ENCODE measurements at places on chromosomes 1 and 21.
A peak's percentile ranks its signal among the peaks of the same experiment; 100 is the strongest.

DNA sequence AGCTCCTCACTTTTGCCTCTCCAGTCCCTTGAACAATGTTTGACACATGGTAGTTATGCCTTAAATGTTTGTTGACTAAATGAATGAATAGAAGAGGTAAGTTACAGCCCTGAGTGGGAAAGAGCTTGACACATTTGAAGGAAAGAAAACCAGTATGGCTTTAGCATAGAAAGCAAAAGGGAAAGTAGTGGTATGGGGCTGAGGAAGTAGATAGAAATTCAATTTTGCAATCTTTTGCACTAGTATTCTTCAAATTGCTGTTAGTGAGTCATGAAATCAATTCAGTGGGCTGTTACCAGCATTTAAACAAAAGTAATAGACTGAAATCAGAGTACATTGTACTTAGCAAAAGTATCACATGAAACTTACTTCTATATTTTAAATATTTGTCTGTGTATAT lies 21.1 kb downstream of the PLA2G4A start:
- DNase-seq: no peak

DNA sequence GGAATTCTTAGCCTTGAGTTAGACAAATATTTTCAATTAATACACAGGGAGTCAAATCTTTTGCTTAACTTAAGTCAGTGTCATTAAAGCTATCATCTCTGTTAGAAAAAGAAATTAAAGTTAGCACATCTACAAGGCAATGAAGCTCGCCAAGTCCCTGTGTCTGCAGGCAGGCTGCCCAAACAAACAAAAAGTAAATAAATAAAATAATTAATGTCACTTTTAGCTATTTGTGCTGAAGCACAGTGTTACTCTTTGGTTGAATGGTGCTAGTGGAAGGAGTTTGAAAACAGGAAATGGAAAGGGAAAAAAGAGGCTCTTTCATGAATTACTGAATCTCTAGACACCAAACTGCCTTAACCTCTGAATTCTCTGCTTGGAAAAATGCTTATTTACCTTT lies 37.1 kb upstream of the COL11A1 start:
- DNase-seq: no peak

DNA sequence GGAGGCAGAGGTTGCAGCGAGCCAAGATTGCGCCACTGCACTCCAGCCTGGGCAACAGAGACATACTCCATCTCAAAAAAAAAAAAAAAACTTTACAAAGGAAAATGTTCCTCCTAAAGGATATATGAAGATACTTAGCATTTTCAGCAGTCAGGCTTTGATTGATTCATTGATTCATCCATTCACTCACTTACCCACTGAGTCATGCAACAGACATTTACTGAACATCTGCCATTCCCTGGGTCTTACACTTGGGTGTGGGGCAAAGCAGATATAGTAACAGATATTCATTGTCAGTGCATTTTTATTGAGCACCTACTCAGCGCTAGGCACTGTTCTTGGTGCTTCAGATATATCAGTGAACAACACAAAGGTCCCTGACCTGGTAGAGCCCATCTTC lies 5.6 kb upstream of the LACTBL1 start:
- no peak for DNase-seq

GRCh38 chr1:50108497-50109059 lies at the start of gene ELAVL4:
ELAVL4 (plus strand) TSS chr1:50108920; CDS start chr1:50109190, 270 bp downstream.
- no peak for DNase-seq

- DNase-seq: no peak
Observed at GRCh38 chr1:213409971-213410370, 358.9 kb downstream of the RPS6KC1 start.

DNA sequence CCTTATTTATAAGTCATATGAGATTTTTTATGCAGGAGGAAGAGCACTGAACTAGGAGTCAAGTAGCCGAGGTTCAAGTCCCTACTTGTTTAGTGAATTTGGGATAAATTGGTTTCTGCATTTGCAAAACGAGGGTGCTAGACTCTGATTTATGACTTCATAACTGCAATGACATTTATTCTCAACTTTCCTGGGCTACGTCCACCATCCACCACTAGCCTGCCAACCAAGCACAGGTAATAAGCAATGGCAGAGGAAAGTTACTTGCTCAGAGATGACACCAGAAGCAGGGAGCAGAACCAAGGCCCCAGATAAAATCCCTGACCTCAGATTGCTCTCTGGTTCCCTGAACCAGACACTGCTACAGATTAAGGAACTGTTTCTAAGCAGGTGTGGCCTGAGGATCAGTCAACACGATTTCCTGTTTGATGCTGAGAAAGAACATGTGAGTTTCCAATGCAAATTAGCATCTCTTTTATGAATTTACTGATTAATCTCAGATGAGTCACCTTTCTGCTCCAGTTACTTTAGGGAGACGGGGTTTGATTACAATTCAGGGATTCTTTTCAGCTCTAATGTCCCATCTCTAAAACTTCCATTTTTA lies 52.7 kb downstream of the PLPP3 start:
- DNase-seq: no peak

- peak; percentile 43 for DNase-seq
Observed at GRCh38 chr1:923131-923990, at the start of gene SAMD11. SAMD11 (plus strand) TSS chr1:923923; CDS start chr1:924432, 509 bp downstream.

DNA sequence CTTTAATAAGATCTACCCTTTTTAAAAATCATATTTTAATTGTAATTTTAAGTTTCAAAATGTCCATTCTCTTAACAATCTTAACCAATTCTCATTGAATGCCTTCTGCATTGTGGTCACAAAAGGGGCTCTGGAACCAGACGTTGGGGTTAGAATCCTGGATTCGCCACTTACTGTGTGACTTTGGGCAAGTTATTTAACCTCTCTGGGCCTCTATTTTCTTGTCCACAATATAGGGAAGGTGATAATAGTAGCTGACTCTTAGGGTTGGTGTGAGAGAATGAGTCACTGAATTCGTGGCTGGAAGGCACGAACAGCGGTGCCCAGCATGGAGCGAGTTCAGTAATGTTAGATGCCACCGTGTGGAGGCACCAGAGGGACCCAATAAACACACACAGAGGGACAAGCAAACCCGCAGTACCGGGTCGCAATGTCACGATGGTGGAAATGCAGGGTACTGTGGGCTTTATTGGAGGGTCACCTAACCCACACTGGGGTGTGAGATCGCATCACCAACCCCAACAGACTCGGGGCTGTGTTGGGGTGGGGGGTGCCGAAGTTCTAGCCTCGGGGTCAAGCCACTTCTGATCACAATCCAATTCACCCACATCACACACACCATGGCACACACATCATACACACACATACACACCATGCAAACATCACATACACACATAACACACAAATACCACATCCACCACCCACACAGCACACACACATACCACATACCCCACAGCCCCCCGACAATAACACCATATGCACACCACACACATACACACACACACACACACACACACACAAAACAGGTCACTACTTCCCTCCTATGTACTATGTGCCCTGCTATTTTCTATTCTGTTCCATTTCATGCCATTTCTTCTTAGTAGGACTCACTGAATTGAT lies 27.0 kb upstream of the IFNAR2 start:
- no peak for DNase-seq

- no peak for DNase-seq
Observed at GRCh38 chr1:30645807-30646206, 77.6 kb downstream of the MATN1 start.

GRCh38 chr1:163668472-163668871 lies 346.7 kb downstream of the NUF2 start:
- no peak for DNase-seq

- no peak for DNase-seq
Observed at GRCh38 chr1:37038227-37039093, 4.1 kb upstream of the GRIK3 start.

DNA sequence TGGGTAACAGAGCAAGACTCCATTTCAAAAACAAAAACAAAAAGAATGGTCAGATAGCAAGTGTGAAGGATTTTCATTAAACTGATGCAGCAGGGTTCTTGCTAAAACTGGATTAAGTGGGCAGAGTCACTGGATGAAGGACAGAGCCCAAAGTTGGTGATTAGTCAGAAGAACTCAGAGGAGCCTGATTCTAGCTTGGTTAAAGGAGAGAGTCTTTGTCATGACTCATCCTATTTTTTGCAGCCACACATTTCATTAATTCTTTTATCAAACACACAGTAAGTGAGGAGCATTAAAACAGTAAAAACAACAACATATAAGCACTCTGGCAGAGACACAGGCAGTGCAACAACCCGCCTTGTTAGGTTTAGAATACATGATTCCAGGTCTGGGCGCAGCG lies 56.0 kb upstream of the EDARADD start:
- DNase-seq: no peak

DNA sequence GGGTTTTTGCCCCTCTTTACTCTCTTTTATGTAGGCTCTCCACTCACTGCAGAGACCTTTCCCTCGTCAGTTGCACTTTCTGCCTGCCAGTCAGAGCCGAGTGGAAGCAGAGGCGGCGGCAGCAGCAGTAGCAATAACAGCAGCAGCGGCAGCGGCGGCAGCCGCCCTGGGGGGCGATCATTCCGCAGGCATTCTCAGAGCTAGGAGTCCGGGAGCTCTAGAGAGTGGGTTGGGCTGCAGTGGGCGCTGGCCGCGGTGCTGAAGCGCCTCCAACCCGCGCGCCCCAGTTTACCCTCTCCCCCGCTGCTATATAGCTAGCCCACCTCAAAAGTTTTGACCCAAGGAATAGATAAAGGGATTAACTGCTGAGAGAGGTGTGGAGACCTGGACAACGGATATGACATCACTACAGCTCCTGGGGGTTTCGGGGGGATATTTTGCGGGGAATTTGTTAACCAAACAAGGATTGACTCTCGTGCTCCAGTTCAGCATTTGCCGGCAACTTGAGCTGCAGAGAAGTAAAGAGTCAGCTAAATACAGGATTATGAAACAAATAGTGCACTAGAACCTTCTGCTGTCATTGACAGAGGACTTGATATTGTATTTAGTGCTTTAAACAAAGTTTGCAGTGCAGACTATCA lies at the start of gene OLFM3:
Gene OLFM3, minus strand, starts transcription at position 102 of the 641 bp plus-strand sequence.
- DNase-seq: no peak

DNA sequence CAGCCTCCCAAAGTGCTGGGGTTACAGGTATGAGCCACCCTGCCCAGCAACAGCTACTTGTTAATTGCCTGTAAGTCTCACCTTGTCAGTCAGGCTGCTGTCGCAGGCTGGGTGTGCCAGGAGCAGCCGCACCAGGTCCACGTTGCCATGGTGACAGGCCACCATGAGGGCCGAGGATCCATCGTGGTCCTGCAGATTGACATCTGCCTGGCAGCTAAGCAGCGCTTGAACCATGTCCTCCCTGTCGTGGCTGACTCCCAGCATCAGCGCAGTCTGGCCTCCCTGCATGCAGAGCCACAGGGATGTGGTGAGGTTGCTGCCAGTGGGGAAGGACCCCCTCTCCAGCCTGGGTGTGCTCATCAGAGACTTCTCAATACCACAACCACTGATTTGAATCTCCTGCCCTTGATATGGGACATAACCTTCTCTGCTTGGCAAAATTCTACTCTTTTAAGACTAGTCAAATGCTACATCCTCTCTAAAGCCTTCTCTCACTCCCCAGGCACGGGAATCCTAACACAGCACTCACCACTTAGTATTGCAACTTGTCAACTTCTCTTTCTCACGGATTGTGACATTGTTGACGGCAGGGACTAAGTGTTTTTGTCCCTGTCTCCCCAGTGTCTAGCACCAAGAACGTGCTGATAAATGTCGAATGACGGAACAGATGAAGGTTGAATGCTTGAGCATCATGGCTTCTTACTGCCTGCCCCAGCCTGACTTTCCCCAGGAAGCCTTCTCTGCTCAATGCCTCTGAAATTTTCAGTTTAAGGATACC lies 52.9 kb downstream of the L1TD1 start:
- DNase-seq: no peak

- no peak for DNase-seq
Observed at GRCh38 chr1:214678386-214678785, 75.4 kb downstream of the CENPF start.

- no peak for DNase-seq
Observed at GRCh38 chr1:195580988-195581387, 1027.3 kb downstream of the KCNT2 start.

DNA sequence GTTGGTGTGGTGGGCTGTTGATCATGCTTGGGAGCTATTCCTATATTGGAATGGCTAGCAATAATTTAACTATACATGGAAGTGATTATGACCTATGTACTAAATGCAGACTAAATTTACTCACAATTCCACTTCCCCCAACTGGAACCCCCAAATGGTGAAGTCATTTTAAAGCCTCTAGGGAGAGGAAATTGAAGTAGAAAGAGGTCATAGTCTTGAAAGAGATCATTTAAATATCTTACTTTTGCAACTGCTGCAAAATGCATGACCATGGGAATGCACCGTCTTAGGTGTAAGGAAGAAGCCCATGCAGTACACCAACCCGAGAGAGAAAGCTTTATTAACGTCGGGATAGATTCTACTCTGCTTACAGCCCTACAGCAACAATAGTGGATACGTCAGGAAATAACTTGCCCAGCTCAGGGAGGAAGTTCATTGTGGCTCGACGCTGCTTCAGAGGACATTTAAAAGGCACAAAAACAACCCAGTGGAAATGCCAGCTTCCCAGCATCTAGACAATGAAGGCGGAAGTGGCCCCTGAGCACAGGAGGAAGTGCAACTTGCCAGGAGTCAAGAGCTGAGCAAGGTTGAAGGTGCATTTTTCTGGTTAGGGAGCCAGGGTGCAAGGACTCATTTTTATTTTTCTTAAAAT lies 26.5 kb downstream of the CYYR1 start:
- DNase-seq: no peak

GRCh38 chr1:159161001-159161718 lies 10.3 kb upstream of the CADM3 start:
- no peak for DNase-seq

- no peak for DNase-seq
Observed at GRCh38 chr1:1947493-1947892, 28.4 kb upstream of the TMEM52 start.

- DNase-seq: no peak
Observed at GRCh38 chr1:21531241-21531640, 22.0 kb downstream of the ALPL start.

GRCh38 chr1:3687504-3687903 lies 35.2 kb downstream of the TP73 start:
- DNase-seq: no peak

DNA sequence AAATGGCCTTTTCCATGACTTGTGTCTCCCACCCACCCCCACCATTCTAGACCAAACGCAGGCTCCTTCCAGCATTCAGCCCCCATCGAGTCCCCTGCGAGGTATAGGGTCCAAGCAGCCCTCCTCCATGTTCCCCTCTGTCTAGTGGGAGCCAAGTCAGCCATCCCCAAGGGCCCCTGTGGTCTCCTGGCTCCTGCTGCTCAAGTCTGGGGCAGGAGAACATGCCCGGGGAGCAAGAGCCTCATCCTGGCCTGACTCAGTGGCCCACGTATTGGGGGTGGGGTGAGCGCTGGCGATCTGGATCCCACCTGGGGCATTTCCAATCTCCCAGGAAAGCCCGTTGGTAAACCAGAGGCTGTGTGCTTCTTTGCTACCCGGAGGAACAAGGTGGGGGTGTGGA lies 4.1 kb upstream of the PRDM16 start:
- DNase-seq: no peak

GRCh38 chr1:78980511-78980910 lies 26.0 kb downstream of the ADGRL4 start:
- no peak for DNase-seq

GRCh38 chr1:64515427-64515826 lies 45.5 kb downstream of the CACHD1 start:
- DNase-seq: no peak

GRCh38 chr1:107750364-107750959 lies 214.5 kb downstream of the VAV3 start:
- DNase-seq: no peak

- DNase-seq: no peak
Observed at GRCh38 chr1:8563944-8564537, 246.1 kb downstream of the SLC45A1 start.

- no peak for DNase-seq
Observed at GRCh38 chr1:184801503-184801902, 46.8 kb upstream of the EDEM3 start.
